ENCODE measurements at places on chromosomes 5 and 9. TPM values are rescaled to one million over a fixed set of nuclear protein-coding genes. Genes with fewer than 3 reads are reported as not detected.

Gene GRXCR2
- total RNA-seq: not detected

Gene KIF4B
- total RNA-seq: not detected

Gene AK6
- 17.0 TPM for total RNA-seq

Gene ZBTB5
- 8.3 TPM for total RNA-seq

Gene NR5A1
- total RNA-seq: not detected

Gene LTC4S
- 3.7 TPM for total RNA-seq

Gene SLC28A3
- not detected for total RNA-seq

Gene SHOC1
- not detected for total RNA-seq

Gene RANBP17
- 3.8 TPM for total RNA-seq

Gene SPINK13
- total RNA-seq: not detected

Gene CENPP
- 2.5 TPM for total RNA-seq

Gene AIF1L
- not detected for total RNA-seq

Gene BTNL8
- total RNA-seq: not detected

Gene SCGB3A1
- total RNA-seq: not detected

Gene CARTPT
- not detected for total RNA-seq

- DNase-seq: peak; percentile 26
These were observed 132.3 kb downstream of the ADAMTSL1 start for GRCh38 chr9:18606281-18606680.

DNA sequence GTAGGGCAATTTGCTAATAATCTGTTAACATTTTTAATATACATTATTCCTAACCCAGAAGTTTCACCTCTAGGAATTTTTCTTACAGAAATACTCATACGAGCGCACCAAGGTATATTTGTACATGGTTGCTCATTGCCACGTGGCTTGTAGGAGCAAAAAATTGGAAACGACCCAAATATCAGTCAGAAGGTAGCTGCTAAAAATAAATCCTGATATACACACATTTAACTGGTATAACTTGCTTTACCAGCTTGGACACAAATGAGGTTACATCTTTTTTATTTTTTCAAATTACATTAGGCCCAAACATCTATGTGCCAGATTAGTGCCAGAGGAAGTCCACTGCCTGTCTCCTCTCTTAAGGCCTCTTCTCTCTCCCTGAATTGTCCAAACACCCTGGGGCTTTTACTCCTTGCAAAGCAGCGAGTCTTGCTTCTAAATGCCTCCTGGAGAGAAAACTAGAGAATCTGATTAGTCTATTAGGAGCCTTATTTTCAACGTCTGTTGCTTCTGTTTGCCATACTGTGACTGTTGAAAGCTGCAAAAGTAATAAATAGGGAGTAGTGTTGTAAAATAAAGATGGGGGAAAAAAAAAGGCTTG is 92.0 kb upstream of the SSBP2 start:
- DNase-seq: no peak

DNA sequence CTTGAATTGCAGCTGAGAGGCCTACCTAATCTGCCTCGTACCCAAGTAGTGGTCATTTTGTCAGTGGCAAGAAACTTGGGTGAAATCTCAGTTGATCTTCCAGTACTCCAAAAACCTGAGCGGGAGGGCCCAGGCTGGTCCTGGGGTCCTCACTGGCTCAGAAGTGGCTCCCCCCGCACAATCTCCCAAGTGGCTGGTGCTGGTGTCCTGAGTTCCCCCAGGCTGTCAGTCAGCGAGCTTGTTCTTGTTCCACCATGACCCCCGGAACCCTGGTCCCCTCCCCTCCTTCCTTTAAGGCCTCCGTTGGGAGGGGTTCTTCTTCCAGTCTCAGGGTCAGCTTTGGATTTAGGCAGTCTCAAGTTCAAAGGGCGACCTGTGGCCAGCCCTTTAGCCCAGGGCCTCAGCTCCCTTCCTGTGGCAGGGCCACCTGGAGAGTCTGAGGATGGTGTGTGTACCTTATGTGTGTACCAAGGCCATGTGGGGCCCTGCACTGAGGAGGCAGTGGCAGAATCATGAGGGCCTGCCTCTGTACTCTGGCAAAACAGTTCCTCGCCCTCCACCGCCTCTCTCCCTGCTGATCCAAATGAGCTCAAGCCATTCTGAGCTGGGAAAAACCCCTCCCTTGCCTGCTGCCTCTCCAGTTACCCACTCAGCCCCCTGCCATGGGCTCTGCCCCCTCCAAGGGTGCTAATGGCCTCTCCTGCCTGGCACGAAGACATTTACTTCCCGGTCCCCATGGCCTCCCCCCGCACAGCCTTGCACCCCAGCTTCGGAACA is 4.5 kb upstream of the DBN1 start:
- DNase-seq: peak; percentile 41

DNA sequence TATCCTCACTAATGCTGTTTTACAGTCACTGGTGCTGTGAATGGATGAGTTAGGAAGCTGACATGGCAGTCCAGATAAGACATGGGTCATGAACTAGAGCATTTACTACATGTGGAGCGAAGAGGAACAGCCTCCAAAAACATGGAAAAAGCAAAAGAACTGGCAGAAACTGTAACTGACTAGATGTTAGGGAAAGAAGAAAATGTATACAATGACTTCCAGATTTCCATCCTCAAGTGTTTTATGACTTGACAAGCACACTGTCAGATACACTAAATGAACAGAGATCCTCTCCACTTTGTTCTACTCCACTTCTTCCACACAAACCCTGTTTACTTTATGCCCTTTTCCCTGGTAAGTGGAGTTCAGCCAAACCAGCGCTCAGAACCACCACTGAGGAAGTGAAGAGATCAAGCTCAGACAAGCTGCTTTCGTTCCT is 11.5 kb downstream of the HMGCS1 start:
- no peak for DNase-seq

DNA sequence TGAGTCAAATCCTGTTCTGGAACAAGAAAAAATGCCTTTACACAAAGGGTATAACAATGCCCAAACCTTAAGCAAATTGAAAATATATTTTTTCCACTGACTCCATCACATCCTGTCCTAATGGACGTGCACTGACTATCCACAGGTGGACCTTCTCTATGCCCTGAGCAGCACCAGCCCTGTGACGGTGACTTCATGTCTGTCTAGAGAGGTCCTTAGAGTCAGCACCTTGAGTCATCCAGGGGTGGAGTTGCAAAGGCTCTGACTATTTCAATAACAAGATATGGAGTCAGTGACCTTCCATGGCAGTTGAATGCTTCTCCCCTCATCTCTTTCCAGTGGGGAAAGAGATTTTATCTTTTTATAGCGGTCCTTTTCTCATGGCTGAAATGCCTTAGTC is 78.0 kb downstream of the YIPF5 start:
- no peak for DNase-seq

- DNase-seq: no peak
These were observed 23.3 kb upstream of the CLPTM1L start for GRCh38 chr5:1368236-1368635.

- peak; percentile 13 for DNase-seq
These were observed 154.4 kb downstream of the ZSWIM6 start for GRCh38 chr5:61486476-61486875.

- DNase-seq: no peak
These were observed 14.1 kb upstream of the OR2S2 start for GRCh38 chr9:35972093-35972492.

DNA sequence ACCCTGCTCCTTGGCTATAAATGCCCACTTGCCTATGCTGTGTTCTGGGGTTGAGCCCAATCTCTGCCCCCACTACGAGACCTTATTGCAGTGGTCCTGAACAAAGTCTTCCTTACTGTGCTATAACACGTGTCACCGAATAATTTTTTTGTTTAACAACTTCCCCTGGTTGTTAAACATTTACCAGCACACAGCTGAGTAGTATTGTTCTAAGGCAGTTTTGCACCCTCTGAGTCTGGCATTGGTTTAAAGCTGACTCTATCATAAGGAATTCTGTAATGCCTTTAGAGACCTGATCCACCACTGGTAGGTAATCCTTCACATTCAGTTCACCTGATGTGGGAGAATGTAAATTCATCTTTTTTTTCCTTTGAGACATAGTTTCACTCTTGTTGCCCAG is 25.6 kb upstream of the ANKRD31 start:
- no peak for DNase-seq

- peak; percentile 96 for DNase-seq
These were observed 48.6 kb upstream of the TLE1 start for GRCh38 chr9:81737871-81738507.

- no peak for DNase-seq
These were observed 51.9 kb downstream of the PRRT1B start for GRCh38 chr9:131597246-131597645.

DNA sequence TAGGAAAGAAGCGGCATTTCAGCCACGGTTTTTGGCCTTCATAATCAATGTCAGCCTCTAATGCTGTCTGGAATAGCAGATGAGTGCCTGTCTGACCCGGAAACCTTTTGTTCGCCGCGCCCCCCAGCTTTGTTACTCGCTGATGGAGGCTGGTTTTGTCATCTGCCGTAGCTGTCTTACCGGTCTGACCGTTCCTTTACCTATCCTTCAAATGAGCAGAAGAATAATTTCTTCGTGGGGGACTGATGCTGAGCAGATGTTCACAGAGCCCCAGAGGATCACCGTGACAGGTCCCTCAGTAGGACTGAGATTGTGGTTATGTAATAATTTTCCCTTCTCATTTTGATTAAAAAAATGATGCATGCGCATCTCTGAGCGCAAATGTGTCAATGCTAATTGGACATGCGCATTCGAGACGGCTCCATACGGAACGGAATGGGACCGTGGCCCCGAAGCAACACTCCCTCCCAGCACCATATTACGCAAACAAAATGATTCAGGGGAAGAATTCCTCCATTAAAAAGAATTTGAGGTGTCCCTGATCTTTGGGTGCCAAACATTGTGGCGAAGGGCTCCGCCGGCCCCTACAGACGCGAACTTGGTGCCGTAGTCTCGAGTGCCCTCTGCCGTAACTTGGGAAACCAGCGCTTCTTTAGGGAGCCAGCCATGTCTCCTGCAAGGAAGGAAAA is 27.6 kb downstream of the TLX3 start:
- peak; percentile 84 for DNase-seq

- DNase-seq: no peak
These were observed 208.4 kb upstream of the CD180 start for GRCh38 chr5:67405101-67405364.

- peak; percentile 94 for DNase-seq
These were observed 30.2 kb downstream of the ITGA2 start for GRCh38 chr5:53019320-53019719.

- no peak for DNase-seq
These were observed 40.1 kb downstream of the PHAX start for GRCh38 chr5:126640866-126641265.

DNA sequence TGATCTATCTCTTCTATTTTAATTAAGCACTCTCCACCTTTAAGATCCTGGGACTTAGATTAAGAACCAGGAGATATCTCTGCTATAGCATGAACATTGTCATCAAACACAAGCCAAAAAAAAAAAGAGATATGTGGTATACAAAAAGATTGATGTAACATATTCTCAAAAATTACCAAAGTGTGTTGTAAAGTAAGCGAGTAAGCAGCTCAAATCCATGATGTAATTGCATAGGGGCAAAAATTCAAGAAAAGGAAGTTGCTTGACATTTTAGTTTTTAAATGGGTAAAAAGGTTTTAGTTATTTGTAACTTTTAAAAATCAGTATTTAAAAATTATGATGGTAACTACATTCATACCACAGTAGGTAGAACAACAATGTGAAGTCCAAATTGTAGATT is 40.7 kb downstream of the CNTRL start:
- no peak for DNase-seq

DNA sequence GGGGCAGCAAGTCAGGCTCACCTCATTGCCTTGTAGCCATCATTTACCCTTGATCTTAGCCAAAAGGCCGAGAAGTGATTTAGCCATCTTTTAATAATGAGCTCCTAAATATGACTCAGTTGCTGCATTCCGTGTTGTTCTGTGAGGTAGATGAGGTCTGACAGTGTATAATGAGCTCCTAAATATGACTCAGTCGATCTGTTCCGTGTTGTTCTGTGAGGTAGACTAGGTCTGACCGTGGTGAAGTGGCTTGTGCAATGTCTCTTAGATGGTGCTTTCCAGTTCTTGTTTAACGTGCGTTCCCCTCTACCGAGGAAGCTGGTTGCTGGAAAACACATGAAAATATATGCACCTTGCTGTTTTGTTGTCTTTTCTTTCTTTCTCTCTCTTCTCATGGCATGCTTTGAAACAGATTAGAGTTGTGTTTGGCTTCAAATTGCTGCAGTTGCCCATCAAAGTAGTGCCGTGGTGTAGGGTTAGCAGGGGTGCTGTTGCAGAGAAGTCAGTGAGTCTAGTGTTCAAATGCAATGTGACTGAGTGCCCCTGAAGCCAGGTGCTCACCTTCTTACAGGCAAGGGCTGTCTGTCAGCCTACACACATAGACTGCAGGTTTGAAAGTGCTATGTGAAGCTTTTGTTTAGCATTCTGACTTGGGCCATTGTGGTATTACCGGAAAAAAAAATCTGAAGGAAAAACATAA is 118.6 kb downstream of the KDM4C start:
- DNase-seq: peak; percentile 5

GRCh38 chr5:147708708-147709107 is 73.8 kb downstream of the JAKMIP2 start:
- no peak for DNase-seq

DNA sequence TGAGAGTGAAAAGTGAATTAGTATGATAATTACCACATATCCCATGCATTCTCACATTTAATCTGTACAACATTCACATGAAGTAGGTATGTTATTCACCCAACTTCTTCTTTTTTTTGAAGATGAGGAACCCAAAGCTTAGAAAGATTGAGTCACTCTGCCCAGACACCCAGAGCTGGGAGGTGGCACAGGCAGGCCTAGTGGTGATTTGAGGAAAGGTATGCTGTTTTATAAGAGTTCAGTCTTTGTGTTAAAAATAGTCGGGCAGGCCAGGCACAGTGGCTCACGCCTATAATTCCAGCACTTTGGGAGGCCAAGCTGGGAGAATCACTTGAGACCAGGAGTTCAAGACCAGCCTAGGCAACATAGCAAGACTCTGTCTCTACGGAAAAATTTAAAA is 285.3 kb downstream of the NR3C1 start:
- no peak for DNase-seq

DNA sequence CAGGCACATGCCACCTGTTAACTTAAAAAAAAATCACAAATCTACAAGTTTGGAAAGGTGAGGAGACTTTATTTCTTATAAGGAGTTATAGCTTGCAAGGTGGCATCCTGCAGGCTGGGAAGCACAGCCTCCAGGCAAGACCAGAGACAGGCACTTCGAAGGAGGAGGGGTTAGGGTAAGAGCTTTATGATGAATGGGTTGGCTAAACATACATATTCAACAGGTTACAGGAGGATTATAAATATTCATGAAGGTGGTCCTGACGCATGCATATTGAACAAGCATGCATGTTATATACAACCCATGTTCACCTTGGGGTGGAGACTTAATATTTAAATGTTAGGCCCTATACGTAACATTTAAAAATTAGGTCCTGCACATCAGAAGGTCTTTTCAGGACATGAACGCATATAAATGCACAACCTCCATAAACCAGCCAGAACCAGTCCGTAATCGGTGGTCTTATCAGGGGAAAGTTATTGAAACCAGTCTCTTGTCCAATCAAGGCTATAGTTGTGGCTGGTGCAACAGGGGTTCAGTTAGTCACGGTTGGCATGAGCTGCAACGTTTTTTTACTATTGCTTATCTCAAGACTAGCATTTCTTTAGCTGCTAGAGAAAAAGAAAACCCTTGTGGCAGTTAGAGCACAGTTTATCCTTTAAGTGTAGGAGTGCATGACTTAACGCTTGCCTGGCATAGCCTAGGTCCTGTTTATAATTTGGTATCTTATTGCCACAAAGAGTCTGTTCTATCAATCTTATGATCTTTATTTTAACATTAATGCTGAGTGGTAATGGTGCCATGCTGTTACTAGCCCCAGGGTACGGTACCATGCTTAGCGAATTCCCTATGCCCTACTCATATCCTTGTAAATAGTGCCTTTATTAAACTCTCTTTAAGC is 72.7 kb downstream of the C9orf57 start:
- no peak for DNase-seq

- DNase-seq: peak; percentile 62
These were observed 346.1 kb upstream of the PTGER4 start for GRCh38 chr5:40333459-40334241.
